ENCODE measurements at places on chromosomes 5 and 9. TPM values are rescaled to one million over a fixed set of nuclear protein-coding genes. Genes with fewer than 3 reads are reported as not detected.

LIX1 gene
- total RNA-seq = not detected

GABRG2 gene
- not detected for total RNA-seq

SLC34A3 gene
- not detected for total RNA-seq

FGF18 gene
- 0.22 TPM for total RNA-seq

- H3K27ac ChIP-seq = no peak overlapping the region
- no peak for DNase-seq
- H3K27me3 ChIP-seq = no peaks in the 10 kb centered on the region
- H3K4me1 ChIP-seq = peaks cover 18% of the 10 kb centered on the region
- H3K4me3 ChIP-seq = no peak overlapping the region
Measured at GRCh38 chr9:34363619-34364351, 12.9 kb downstream of the MYORG start.

DNA sequence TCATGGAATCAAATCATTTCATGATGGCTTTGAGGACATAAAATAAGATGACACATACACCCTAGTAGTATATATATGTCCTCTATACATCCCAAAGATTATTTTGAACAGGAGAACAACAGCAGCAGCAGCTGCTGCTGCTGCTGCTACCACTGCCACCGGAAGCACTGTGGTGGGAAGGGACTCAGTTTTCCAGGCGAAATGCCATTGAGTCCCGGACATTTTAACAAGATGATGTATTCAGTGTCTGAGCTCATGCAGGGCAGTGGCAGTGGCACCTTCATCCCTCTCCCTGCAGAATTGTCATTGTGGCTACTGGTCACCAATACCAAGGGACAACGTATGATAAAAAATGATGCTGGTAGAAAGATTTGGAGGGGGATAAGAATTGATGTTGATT lies 151.3 kb downstream of the CHSY3 start:
- no peaks in the 10 kb centered on the region for H3K27me3 ChIP-seq
- no peak overlapping the region for H3K27ac ChIP-seq
- no peak for DNase-seq
- H3K36me3 ChIP-seq = no peaks in the 10 kb centered on the region
- no peak overlapping the region for H3K4me3 ChIP-seq

GRCh38 chr9:110936719-110937452 lies 101.4 kb downstream of the LPAR1 start:
- no peak overlapping the region for H3K4me3 ChIP-seq
- DNase-seq = no peak
- no peak overlapping the region for H3K27ac ChIP-seq
- no peaks in the 10 kb centered on the region for H3K36me3 ChIP-seq
- no peaks in the 10 kb centered on the region for H3K27me3 ChIP-seq

- H3K36me3 ChIP-seq = no peaks in the 10 kb centered on the region
- H3K27me3 ChIP-seq = no peaks in the 10 kb centered on the region
- no peak for DNase-seq
Measured at GRCh38 chr9:32954642-32955041, 46.8 kb downstream of the APTX start.

DNA sequence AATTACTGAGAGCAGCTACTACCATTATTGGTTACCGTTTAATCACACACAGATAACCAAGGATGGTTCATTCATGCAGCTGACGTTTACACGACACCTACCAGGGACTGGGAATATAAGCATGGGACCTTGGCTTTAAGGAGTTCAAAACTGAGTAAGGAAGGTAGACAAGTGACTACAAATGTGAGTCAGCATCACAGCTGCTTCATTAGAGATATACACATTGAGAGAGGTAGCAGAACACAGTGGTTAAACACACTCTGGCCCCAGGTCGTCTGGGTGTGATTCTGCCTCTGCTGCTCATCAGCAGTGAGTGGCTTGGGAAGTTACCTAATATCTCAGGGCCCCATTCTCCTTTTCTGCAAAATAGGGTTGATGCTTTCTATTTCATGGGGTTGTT lies 268.6 kb downstream of the NR3C1 start:
- no peaks in the 10 kb centered on the region for H3K36me3 ChIP-seq
- H3K4me3 ChIP-seq = no peak overlapping the region
- no peak for DNase-seq
- no peaks in the 10 kb centered on the region for H3K4me1 ChIP-seq
- H3K27ac ChIP-seq = no peak overlapping the region
